ENCODE measurements at places on chromosomes 16 and 17.
A peak's percentile ranks its signal among the peaks of the same experiment; 100 is the strongest.

DNA sequence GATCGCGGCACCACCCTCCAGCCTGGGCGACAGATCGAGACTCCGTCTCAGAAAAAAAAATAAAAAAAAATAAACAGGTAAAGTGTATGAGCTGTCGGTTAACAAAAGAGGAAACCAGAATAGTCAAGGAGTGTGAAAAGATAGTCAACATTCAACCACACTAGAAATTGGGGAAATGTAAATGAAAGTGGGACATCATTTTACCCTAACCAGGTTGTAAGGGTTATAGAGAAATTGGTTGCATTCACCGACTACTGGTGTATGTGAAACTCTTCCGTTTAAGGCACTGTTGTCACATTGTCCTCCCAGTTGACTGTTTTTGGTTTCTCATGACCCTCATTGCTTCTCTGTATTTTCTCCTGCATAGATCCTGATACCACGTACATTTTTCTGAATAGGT, 62.8 kb downstream of the RABEP1 start:
- no peak for DNase-seq

DNA sequence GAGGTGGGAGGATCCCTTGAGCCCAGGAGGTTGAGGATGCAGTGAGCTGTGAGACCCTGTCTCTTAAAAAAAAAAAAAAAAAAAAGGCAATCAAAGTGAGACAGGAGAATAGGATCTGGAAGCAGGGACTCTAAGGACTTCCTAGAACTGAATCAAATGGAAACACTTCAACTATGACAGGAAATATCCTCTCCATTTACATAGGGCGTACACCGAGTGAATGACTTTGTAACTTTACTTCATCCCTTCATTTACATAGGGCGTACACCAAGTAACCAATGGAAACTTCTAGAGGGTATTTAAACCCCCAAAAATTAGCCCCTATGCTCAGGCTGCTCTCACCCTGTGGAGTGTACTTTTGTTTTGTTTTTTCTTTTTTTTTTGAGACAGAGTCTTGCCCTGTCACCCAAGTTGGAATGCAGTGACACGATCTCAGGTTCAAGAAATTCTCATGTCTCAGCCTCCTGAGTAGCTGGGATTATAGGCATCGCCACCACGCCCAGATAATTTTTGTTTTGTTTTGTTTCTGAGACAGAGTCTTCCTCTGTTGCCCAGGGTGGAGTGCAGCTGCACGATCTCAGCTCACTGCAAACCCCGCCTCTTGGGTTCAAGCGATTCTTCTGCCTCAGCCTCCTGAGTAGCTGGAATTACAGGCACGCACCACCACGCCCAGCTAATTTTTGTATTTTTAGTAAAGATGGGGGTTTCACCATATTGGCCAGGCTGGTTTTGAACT, 9.6 kb upstream of the PRPSAP1 start:
- no peak for DNase-seq

GRCh38 chr16:74922150-74923138, 62.5 kb downstream of the WDR59 start:
- no peak for DNase-seq

GRCh38 chr16:85372627-85373372, 240.3 kb upstream of the GSE1 start:
- DNase-seq: no peak

- peak; percentile 44 for DNase-seq
These were observed 5.5 kb upstream of the PIEZO1 start for GRCh38 chr16:88790312-88791211.

GRCh38 chr16:72173997-72174396, 2.0 kb upstream of the PMFBP1 start:
- no peak for DNase-seq

DNA sequence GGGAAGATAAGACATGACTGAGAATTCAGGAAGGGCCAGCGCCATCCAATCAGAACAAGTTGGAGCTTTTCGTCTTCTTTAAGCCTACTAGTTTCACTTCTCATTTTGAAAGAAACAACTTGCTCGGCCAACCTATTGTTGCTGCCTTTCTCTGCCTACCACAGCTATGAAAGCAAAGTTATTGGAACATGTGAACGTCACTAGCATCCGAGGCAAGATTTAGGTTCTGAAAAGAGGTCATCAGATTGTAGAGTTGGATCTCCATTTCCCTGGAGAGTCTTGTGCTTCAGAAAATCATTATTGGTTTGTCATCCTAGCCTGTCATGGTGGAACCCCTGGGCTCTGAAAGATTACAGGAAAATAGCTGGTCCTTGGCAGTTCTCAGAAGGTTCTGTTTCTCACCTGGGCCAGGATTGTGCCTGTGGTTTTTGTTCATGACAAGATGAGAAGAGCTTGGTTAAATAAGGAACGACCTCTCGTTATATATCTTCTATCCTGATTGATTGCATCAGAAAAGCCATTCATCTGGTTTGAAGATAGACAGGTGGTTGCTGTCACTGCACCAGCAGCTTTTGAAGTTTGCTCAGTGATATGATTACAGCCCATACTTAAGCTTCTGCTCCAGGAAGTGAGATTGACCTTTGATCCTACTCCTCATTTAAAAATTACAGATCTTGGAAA, 25.3 kb downstream of the CDH13 start:
- DNase-seq: no peak

- no peak for DNase-seq
These were observed 18.0 kb upstream of the ZNF629 start for GRCh38 chr16:30805056-30805369.

GRCh38 chr16:7227229-7227721, 105.4 kb upstream of the RBFOX1 start:
- DNase-seq: no peak

- peak; percentile 90 for DNase-seq
These were observed 17.6 kb downstream of the DUS2 start for GRCh38 chr16:68040506-68041288.

GRCh38 chr16:380762-381011, 1.1 kb downstream of the PGAP6 start:
- no peak for DNase-seq

DNA sequence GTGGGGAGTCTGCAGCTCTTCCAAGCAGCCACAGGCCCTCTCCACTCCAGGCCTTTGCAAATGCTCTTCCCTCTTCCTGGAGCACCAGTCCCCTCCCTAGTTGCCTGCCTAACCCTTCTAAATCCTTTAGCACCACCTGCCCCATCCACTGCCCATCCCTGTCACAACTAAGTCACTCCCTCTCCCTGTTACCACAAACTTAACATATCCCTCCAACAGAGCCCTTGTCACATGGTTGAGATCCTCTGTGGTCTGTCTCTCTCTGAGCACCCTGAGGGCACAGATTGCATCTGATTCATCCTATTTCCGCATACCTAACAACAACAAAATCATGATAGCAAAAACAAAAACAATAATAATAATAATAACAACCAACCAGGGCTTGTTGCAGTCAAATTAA, 11.0 kb upstream of the BEAN1 start:
- DNase-seq: no peak

DNA sequence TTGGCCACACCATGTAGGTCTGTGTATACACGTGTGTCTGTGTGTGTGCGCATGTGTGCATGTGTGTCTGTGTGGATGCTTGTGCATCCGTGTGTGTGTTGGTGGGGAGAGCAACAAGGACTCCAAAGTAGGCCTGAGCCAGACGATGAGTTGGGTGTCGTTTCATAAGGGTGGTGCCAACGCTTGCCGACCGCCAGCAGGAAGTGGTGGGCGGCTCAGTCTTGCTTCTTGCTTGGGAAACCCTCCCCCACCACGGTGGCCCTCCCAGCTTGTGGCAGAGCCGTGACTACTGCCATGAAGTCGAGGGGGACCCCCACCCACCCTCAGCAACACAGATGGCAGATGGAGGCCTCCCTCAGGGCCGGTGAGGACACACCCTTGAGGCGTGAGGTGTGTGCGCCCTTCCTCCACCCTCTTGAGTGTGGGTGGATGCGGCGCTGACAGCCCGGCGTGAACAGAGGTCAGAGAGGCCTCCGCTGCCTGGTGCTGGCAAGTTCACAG, 17.5 kb downstream of the SBK1 start:
- peak; percentile 71 for DNase-seq

DNA sequence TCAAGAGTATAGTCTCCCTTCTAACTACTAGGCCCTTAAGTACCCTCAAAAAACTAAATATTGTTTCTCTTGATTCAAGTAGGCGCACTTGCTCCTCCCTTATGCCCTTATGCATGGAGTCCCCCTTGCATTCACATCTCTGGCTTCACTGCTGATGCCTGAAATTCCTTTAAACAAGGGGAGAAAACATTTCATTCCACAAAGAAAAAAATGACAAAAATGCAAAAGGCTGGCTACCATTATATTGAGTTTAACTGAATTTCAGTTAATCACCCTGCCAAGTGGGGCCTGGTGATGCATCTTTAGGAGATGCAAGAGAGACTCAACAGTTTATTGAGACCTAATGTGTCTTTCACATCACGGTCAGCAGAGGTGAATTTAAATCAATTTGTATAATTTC, 35.6 kb downstream of the CRLF3 start:
- DNase-seq: no peak

DNA sequence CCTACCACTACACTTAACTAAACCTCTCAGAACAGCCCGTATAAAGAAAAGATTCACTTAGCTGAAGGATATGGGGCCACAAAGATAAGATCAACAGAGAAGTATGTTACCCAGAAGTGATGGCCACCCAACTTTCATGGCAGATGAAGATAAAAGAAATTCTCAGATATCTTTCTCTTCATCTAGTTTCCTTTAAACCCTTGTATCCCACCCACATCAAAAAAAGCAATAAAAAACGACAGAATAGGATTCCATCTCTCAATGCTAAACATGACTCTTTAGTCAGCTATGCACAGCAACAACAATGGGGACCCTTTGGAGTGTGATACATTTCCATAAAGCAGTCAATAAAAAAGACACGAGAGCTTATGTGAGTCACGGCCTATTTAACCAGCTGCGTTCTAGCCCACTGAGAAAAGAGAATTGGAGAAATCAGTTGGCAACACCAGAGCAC, 86.6 kb downstream of the SNX11 start:
- no peak for DNase-seq

DNA sequence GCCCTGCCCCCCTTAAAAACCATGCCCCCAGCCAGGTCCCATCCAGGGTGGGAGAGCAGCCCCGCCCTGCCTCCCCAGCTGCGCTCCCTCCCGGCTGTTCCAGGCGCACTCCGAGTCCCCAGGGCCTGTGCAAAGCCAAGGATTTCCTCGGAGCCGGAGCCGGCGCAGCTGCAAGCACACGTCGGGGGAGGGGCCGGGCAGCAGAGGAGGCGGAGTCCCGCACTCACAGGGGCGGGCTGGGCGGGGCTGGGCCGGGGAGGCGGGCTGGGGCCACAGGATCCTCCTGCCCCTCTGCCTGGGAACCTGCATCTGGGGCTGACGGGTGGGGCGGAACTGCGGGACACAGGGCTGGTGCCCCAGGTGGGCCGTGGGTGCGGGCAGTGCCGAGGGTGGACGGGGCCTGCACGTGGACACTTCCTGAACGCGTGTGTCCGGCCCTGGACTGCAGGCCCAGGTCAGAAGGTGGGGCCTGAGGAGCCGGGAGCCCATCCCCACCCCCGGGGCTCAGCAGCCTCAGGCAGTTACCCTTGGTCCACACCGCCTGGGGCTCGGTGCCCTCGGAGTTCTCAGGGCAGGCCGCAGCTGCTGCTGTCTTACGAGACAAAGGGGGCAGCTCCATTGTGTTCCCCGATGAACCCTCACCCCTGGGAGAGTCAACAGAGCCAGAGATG, 24.0 kb upstream of the SSTR5 start:
- no peak for DNase-seq

DNA sequence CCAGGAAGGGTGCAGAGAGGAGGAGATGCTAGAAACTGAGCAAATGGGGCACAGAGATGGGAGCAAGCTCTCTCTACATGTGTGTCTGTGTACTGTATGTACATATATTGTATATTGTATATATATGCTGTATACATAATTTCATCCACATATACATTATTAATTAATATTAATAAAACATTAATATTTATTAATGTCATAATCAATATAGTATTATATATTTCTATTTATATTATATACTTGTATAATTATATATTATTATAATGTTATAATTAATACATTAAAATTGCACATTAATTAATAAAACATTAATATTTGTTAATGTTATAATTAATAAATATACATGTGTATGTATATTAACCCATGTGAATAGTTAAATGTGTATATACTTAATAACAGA, 31.5 kb upstream of the FOXF1 start:
- DNase-seq: no peak

- DNase-seq: no peak
These were observed 45.8 kb upstream of the ARHGAP17 start for GRCh38 chr16:25060920-25061319.

GRCh38 chr17:19671433-19671832, 22.9 kb downstream of the ALDH3A2 start:
- no peak for DNase-seq

DNA sequence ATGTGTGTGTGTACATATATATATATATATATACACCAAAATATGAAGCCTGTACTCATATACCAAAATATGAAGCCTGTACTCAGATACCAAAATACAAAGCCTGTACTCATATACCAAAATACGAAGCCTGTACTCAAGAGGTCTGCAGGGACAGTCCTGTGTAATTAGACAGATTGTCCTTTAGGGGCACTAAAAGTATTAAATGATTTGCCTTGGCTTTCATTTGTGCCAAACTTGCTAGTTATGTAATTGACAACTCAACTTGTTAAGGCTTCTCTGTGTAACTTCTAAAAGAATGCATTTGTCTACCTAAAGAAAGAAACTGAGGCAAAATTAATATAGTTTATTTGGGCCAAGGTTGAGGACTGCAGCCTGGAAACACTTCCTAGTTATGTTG, 30.8 kb upstream of the DHX40 start:
- DNase-seq: no peak

DNA sequence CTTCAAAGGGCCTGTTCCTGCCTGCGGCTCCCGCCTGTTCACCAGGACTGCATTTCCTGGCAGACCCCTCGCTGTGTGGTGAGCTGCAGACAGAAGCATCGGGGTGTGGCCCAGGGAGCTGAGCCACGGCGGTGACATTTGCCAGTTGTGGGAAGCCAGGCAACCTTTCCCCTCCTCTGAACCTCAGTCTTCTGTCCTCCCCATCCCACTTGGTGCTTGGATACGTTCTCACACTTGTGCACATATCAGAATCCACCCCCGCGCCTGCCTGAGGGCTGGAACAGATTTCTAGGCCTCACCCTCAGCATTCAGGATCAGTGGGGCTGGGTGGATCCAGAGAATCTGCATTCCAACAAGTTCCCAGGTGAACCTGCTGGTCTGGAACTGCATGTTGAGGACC, 63.5 kb downstream of the CRISPLD2 start:
- DNase-seq: no peak

GRCh38 chr17:54992797-54993639, 24.5 kb downstream of the STXBP4 start:
- DNase-seq: no peak

GRCh38 chr17:8724451-8724850, 20.2 kb downstream of the CCDC42 start:
- no peak for DNase-seq

DNA sequence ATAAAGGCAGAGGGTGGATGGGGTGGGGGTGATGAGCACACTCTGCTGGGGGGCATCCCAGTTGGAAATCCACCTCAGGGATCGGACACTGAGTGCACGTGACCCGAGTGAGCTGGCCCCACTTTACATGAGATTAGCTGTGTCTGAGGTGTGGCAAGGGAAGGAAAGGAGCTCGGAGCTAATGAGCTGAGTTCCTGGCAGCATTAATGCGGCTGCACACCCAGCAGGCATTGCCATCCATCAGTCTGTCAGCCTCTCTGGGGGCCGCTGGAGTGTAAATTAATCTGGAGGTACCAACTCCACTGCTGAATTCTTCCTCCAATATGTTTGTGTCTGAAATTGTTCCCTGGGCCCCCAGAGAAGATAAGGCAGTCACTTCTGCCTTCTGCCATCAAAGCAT, 65.5 kb downstream of the HS3ST2 start:
- no peak for DNase-seq

GRCh38 chr17:79939755-79940458, 95.8 kb downstream of the TBC1D16 start:
- no peak for DNase-seq
